Activated B cell treated with CpG ODN at 0.5 μM for 24 hours (primary cell): ENCODE measurements at places on chromosomes 2 and 18. TPM values are rescaled to one million over a fixed set of nuclear protein-coding genes. Genes with fewer than 3 reads are reported as not detected.

SMAD2 gene
- total RNA-seq, result 97.3 and 99.0 TPM in 2 replicates

CIDEA gene
- total RNA-seq, result not detected in 2 replicates

ALPI gene
- total RNA-seq, result not detected in 2 replicates

ANKRD39 gene
- 12.7 and 12.9 TPM in 2 replicates for total RNA-seq

RIT2 gene
- total RNA-seq, result not detected in 2 replicates
